Stimulated activated CD4-positive, alpha-beta T cell treated with anti-CD3 and anti-CD28 coated beads, Interleukin-1b, Interleukin-23, amount 100 ng/mL, for 4 hours (primary cell): ENCODE measurements at places on chromosomes 6 and 20.

GRCh38 chr6:53410508-53411258 lies 61.9 kb upstream of the ELOVL5 start:
- DNase-seq: peak; percentile 49

DNA sequence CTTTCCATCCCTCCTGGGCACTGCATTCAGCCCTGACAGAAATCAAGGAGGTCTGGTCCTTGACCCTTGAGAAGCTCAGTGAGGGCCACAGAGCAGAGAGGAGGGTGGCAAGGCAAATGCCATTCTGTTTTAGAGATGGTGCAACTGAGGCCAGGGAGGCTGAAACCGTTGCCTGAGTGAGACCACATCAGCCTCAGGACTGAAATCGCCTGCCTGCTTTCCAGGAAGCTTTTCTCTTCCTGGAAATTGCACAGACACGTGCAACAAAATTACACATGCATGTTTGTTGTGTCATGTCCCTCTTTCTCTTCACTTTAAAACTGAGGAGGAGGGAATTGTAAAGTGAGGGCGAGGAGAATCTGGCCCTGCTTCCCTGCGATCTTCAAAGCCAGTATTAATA lies 113.7 kb upstream of the PDE10A start:
- DNase-seq: no peak

DNA sequence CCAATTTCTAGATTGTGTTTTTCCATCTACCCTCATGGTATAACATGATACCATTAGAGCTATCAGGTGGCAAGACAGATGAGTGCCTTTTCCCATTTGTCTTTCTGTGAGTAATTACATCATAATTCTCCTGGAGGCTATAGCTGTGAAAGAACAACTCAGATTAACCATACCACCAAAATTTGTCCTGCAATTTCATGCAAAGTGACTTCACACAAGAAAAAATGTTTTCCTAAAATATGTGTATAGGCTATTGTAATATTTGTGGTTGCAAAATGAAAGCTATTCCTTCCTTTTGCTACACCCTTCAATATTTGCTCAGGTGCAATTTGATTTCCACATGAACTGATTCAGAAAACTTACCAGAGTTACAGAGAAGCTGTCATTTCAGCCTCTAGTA lies 547.7 kb upstream of the ID4 start:
- no peak for DNase-seq

GRCh38 chr6:17886891-17887290 lies 100.5 kb downstream of the KIF13A start:
- DNase-seq: no peak

DNA sequence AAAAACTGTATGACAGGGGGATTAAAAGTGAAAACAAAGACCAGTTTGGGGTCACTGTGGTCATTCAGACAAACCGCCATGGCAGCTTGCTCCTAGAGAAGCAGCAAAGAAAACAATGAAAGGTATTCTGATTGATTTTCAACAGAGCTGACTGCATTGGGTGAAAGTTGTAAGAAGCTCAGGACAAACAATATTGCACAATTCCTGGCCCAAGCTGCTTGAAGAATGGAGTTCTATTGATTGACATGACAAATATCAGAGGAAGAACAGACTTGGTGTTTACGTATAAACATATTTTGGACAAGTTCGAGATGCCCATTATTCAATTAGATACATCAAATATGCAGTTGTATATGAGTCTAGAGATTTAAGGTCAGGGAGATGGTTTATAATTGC lies 62.0 kb downstream of the TRIM38 start:
- no peak for DNase-seq

DNA sequence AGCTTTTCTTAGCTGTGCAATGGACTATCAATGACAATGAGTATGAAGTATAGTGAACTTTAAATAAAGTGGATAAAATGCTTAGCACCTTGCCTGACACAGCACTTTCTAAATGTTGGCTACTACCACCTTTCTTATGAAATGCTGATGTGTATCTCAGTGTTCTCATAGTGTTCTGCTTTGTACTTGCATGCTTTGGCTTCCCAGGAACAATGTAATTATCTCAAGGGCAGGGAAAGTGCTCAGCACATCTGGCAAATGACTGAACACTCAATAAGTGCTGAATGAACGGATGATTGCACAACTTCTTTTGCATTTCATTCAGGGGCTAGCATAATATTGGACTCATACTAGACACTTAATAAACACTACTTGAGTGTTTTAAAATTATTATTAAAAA lies 28.2 kb upstream of the NOX3 start:
- no peak for DNase-seq

DNA sequence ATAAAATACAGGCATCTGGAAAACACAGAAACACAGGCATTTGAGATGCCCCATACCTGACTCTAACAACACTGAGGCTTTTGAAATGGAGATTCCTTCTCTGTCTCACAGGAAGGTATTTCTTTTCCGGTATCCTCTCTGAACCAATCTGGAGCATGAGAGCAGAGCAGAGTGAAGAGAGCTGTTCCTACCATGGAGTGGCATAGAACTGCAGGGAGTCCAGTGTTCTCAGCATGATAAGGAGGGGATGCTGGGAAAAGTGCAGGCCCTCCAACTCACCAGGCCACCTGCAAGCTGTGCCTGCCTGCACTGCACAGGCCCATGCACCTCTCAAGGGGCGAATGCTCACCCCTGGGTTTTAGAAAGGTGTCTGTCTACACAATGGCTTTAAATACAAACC lies 89.2 kb downstream of the FOXA2 start:
- DNase-seq: no peak

GRCh38 chr20:1174787-1175186 lies 10.0 kb downstream of the TMEM74B start:
- no peak for DNase-seq

DNA sequence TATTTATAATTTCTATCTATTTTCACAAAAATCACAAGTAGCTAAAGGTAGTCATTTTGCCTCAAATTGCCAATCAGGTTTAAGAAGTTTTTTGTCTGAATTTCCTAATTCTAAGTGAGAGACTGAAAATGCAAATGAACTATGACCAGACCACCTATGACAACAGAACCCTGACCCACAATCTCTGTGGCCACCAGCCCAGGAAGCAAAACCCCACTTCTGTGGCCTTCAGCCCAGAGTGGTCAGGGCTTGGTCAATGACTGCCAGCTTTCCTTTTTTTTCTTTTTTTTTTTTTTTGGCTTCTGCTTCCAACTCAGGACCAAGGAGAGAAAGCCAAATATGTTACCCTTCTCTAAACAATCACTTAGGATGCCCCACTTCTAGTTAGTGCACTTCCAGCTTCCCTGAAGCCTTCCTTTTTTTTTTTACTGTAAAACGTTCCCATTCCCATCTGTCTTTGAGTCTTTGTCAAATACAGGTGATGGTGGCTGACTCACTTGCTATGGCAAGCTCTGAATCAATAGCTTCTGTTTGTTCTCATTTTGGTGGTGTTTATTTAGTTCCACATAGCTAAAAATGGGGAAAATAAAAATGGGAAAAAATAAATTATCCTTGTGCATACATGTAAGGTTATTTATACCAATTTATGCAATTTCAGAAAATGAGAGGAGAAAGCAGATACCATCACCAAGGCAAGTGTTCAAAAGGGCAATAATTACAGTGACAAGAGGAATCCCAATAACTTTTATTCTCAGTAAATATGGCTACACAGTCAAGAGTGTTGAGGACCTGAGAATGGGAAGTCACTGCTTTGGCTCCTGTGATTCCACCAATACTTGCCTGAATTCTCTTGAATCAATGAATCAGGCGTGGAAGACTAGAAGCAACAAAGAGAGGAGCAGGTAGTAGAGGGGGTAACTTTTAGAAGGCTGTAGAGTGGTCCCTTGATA lies 170.3 kb upstream of the PDE7B start:
- no peak for DNase-seq

DNA sequence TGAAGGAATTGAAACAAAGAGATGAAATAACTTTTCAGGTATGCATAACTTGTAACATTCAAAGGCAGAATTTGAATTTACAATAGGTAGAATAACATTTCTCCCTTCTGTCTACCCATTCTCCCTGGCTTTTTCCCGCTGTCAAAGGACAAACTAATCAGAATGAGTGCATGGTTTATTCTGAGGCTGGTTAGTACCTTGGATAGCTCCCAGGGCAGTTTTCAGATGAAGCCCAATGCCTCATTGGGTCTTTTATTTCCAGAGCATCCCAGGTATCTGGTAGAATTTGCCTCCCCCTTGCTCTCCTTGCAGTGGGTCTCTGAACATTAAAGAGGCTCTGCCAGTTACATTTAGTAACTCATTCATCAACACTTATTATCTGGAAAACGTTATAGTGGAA lies 665.5 kb downstream of the BCKDHB start:
- DNase-seq: no peak

DNA sequence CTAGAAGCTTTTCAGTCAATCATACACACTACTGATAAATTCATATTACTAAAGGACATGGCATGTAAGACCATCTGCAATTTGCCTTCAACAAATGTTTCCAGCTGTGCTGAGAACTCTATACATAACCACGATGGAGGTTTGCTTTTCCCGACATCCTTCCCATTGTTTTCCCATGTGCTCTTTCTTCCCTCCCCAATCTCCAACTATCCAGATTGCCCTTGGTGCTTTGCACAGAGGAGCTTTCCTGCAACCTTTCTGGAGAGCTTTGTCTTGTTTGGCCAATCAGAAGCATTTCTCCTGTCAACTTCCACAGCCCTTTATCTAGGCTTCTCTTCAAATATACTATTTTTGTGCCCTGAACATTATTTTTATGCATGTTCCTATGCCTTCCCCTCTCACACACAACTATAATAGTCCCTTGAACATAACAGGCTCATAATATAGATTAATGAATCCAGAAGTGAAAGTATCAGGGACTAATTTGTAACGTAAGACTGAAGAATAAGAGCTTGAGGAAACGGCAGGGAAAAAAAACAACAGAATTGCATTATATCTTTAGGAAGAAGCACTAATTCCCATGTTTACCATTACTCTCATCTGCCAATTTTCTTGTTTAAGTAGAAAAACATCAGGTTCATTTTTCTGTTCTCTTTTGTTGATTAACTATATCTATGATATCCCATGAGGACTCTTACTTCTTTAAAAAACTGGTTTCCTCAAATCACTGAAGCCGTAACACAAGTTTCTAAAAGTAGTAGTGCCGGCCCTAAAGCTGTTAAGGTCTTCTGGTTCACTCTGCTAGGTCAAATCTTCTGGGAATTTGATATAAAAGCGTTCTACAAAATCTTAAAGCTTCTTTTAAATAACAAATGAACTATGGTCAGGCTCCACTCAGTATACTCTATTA lies 20.1 kb downstream of the SMLR1 start:
- DNase-seq: no peak

GRCh38 chr6:90454836-90455427 lies 131.9 kb downstream of the MAP3K7 start:
- DNase-seq: no peak

- DNase-seq: no peak
These were observed 600.6 kb upstream of the CHD6 start for GRCh38 chr20:42218621-42219374.

- no peak for DNase-seq
These were observed 602.9 kb upstream of the ARID1B start for GRCh38 chr6:156174031-156174890.

DNA sequence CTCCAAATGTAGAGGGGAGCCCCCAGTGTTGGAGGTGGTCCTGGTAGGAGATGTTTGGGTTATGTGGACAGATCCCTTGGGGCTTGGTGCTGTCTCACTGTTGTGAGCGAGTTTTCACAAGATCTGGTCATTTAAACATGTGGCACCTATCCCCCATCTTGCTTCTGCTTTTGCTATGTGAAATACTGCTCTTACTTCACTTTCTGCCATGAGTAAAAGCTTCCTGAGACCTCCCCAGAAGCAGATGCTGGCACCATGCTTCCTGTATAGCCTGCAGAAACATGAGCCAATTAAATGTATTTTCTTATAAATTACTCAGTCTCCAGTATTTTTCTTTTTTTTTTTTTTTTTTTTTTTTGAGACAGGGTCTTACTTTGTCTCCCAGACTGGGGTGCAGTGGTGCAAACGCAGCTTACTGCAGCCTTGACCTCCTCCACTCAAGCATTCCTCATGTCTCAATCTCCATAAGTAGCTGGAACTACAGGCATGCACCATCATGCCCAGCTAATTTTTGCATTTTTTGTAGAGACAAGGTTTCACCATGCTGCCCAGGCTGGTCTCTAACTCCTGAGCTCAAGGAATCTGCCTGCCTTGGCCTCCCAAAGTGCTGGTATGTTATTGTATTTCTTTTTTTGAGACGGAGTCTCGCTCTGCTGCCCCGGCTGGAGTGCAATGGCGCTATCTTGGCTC lies 177.1 kb downstream of the ALDH8A1 start:
- no peak for DNase-seq

- DNase-seq: no peak
These were observed 201.7 kb downstream of the CLIC5 start for GRCh38 chr6:45813943-45814342.

- peak; percentile 48 for DNase-seq
These were observed 19.3 kb upstream of the ZNF831 start for GRCh38 chr20:59144179-59144830.

GRCh38 chr6:45663251-45664221 lies 285.8 kb upstream of the SUPT3H start:
- peak; percentile 40 for DNase-seq

DNA sequence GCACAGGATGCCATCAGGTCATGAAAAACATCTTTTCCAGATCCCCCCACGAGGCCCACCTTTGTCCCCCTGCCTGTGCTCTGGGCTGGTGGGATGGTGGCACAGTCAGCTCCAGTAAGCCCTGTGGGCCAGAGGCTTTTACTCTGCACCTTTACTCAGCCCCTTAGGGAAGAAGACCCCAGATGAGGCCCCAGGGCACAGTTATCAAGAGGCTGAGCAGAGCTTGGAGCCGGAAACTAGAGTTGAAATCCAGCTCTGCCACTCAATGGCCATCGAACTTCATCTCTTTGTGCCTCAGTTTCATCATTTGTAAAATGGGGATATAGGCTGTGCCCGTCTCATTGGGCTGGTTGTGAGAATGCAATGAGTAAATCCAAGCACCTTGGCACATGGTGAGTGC lies 81.7 kb upstream of the TOX2 start:
- DNase-seq: no peak

- DNase-seq: no peak
These were observed 31.8 kb upstream of the EMILIN3 start for GRCh38 chr20:41398408-41398807.

DNA sequence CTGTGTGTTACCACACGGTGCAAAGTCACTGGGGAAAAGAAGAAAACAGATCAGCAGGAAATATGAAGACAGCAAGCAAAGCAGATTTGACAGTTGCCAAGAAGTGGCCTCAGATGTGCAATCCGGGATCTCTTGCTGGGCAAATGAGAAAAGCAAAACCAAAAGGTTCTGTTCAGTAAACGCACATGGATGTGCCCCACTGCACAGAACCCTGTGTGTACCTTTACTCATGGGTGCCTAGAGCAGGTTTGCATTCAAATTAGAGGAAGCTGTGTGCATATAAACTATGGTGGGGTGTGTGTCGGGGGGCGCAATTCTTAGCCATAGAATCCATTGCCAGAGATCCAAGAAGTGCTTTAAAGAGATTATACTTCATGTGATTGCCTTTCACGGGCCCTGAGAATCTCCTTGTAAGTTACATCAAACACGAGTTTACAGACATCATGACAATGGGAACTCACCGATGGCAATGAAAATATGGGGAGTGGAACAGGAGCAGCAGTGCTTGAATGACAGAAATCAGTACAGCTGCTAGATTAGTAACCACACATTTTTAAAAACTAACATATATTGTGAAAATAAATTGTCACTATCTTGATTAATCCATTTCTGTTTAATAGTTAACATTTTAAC lies 154.3 kb downstream of the ADGRG6 start:
- no peak for DNase-seq

- no peak for DNase-seq
These were observed 51.4 kb upstream of the BLCAP start for GRCh38 chr20:37579106-37579505.

GRCh38 chr6:123655521-123656306 lies 19.0 kb upstream of the TRDN start:
- no peak for DNase-seq
